Activated naive CD8-positive, alpha-beta T cell treated with anti-CD3 and anti-CD28 coated beads, Interleukin-2, amount 10 ng/mL, durations not matched to agents 7 days and 5 days (primary cell): ENCODE measurements at places on chromosomes 2 and 18. TPM values are rescaled to one million over a fixed set of nuclear protein-coding genes. Genes with fewer than 3 reads are reported as not detected.

PLEKHM3 gene
- total RNA-seq, result 8.7 TPM

VWA3B gene
- not detected for total RNA-seq

FAM237A gene
- total RNA-seq, result not detected

LRRC30 gene
- total RNA-seq, result not detected

AQP12B gene
- not detected for total RNA-seq

SLC5A7 gene
- total RNA-seq, result not detected

NFE2L2 gene
- 71.0 TPM for total RNA-seq

AQP12A gene
- not detected for total RNA-seq

GRCh38 chr18:58858591-58859468 lies 5.8 kb upstream of the ZNF532 start:
- no peak for DNase-seq

DNA sequence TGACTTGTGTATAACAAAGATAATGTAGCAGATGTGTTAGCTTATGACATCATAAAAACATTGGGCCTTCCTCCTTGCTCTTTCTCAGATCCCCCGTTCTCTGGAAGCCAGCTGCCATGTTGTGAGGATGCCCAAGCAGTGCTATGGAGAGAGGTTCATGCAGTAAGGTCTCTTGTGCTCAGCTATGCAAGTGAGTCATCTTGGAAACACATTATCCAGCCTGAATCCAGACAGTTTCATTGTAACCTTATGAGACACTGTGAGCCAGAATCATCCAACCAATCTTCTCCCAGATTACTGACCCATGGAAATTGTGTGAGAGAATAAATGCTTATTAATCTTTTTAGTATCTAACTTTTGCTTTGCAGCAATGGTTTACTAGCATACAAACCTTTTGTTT lies 60.8 kb downstream of the ST6GAL2 start:
- no peak for DNase-seq

GRCh38 chr2:33406622-33407021 lies 69.8 kb upstream of the RASGRP3 start:
- no peak for DNase-seq

GRCh38 chr2:237045449-237045848 lies 40.2 kb upstream of the COPS8 start:
- no peak for DNase-seq

DNA sequence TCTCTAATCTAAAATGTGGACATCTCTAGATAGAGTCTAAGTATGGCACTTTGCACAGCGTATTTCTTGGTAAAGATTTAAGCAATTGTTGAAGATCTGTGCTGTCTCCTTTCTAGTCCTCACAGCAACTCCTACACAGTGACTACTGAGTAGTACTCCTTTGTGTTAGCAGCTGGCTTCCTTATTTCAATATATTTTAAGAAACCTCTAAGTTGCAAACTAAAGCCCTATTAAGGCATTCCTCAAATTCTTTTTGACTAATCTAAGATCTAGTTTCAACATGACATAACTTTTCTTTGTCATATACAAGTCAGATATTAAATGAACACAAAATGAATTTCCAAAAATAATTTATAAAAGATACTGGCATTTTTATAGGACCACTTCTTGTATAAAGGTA lies 121.8 kb upstream of the DNAJC10 start:
- no peak for DNase-seq

GRCh38 chr2:70962211-70962884 lies 16.1 kb upstream of the ANKRD53 start:
- no peak for DNase-seq

- no peak for DNase-seq
Measured at GRCh38 chr2:219059375-219059724, 1.4 kb downstream of the IHH start.

- DNase-seq, result no peak
Measured at GRCh38 chr18:65336411-65336810, 414.4 kb upstream of the CDH7 start.

DNA sequence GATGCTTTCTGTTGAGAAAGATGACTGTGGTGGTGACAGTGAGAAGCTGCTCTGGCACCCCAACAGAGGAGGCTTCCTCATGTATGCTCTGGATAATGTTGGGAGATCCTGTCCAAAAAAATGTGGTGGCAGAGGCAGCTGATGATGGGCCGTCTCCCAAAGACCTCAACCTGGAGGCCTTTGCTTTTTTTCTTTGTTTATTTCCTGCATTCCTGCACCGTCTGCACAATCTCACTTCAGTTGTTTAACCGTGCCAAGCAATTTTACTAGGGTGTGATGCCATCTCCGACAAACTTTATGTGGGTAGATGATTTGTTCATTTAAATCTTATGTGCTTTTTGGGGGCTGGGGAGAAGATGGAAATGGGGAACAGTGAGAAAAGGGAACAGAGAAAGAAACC lies 62.2 kb upstream of the IGFBP5 start:
- no peak for DNase-seq

GRCh38 chr2:33090553-33091134 lies 143.9 kb downstream of the LTBP1 start:
- DNase-seq, result no peak

- DNase-seq, result no peak
Measured at GRCh38 chr2:222882484-222882928, 21.7 kb downstream of the ACSL3 start.

GRCh38 chr2:69764286-69765095 lies 22.6 kb downstream of the ANXA4 start:
- no peak for DNase-seq

GRCh38 chr2:227339098-227339599 lies 14.1 kb downstream of the MFF start:
- DNase-seq, result no peak
